ENCODE measurements at places on chromosomes 1 and 21.

DNA sequence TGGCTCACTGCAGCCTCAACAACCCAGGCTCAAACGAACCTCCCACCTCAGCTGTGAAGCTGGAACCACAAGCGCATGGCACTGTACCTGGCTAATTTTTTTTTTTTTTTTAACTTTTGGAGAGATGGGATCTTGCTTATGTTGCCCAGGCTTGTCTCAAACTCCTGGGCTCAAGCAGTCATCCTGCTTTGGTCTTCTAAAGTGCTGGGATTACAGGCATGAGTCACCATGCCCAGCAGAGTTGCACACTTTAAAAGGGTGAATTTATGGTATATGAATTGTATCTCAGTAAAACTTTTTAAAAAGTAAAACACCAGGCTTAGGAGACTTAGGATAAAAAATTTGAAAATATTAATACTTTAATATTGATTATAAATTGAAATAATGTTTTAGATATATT lies 99.1 kb downstream of the CLEC20A start:
- no peak for DNase-seq

- DNase-seq = no peak
These were observed 149.9 kb downstream of the CLIC6 start for GRCh38 chr21:34818662-34819158.

DNA sequence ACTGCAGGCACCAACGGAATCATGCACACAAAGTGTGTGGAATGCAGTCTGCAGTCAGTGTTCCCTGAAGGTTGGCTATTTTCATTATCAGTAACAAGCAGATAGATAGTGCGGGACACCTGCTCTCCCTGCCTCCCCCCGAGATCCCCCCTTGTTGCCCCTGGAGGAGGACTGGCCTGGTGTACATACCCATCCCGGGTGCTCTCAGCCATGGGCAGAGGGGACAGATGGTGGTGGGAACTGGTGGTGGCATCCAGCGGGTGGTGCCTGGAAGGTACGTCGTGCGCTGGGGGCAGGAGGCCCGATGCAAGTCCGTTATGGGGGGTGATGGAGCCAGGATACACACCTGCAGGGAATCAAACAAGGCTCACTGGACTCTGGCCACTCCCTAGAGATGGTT lies 55.2 kb downstream of the DMRTB1 start:
- no peak for DNase-seq

GRCh38 chr21:37866027-37866426 lies 50.2 kb downstream of the KCNJ6 start:
- DNase-seq = no peak

- DNase-seq = no peak
These were observed 275.4 kb upstream of the BEND5 start for GRCh38 chr1:49052102-49052501.

DNA sequence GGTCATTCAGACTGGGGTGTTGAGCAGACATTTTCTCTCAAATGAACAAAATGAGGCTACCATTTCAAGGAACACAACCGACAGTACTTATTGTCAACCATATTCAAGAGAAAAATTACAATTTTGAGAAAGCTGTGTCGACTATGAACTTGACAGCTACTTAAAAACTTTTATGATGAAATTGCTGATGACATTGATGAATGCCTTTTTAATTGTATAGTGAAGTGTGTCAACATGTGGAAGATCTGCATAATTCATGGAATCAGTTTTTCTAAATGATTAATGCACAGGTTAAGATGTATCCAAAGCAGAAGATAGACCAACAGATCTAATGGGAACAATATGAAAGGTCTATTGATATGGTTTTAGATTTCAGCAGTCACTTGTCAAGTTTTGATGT lies 34.6 kb upstream of the DARS2 start:
- DNase-seq = no peak

DNA sequence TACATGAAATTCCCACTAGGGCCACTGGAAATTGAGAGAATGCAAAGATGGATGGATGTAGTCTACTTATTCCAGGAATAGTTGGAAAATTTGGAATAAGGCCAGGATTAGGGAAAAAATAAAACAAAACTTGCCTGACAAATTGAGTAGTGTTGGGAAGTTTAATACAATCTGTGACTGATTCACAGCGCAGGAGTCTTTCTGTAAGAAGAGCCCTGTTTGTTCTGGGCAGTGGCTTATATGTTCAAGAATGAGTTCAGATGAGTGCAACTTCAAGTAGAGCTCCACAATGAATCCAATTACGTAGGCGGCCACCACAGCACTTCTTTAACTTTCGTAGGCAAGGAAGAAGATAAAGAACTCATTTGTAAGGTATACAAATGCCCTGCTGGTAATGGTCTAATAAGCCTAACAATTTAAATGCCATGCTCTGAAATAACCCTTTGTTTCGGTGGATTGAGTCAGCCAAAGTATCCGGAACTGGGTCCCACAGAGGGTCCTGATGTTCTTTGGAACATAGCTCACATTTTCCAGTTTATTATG lies 47.1 kb upstream of the KCNE1 start:
- DNase-seq = no peak

GRCh38 chr1:5938101-5938646 lies 54.1 kb downstream of the NPHP4 start:
- DNase-seq = no peak

GRCh38 chr21:40587736-40588346 lies 259.1 kb downstream of the DSCAM start:
- DNase-seq = no peak

- no peak for DNase-seq
These were observed 72.4 kb upstream of the TIAM1 start for GRCh38 chr21:31416465-31416864.

GRCh38 chr1:172453153-172453545 lies 9.3 kb upstream of the PIGC start:
- DNase-seq = no peak

DNA sequence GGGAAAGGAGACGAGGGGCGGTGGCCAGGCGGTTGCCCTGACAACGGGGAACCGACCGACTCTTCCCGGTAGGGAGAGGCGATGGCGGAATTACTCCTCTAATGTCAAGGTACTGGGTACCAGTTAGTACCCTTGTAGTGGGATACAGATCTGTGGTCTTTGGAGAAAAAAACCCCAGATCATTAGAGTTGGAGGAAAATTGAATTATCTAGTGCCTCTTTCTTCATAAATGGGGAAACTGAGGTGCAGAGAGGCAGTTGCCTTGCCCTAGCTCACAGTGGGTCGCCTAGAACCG lies 545 bp upstream of the PEF1 start:
- DNase-seq = no peak

DNA sequence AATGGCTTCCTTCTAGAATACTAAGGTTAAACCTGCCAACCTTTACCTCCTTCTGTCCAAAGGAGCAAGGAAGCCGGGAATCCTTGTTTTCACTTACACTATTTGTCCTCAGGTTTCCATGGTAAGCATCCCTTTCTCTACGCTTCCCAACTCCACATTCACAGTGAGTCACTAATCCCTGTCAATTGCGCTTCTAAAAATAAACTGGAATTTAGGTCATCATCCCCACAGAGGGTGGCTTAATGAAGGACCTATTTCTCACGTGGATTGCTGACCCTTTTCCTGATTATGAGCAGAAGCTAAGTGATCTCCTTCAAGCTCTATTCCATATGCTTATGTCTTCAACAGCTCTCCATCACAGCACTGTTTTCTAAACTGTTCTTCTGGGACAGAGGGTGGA lies 39.9 kb upstream of the ABCA4 start:
- DNase-seq = no peak

DNA sequence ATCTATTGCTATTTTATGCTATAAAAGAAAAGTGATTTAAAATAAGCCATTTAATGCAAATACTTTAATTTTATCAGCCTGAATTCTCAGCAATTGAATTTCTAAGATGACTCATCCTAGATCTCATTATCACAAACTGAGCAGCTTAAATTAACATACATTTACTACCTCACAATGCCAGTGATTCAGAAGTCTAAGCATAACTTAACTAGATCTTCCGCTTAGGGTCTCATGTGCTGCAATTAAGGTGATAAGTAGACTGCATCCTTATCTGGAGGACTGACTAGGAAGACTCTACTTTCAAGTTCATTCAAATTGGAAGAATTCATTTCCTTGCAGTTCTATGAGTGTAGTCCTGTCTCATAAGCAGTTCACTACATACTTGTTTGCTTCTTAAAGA lies 286.6 kb downstream of the COL11A1 start:
- peak; percentile 8 for DNase-seq

GRCh38 chr21:40846587-40847411 lies at the start of gene DSCAM:
DSCAM (minus strand) TSS chr21:40847158; CDS start chr21:40846661, 497 bp downstream.
- DNase-seq = no peak

DNA sequence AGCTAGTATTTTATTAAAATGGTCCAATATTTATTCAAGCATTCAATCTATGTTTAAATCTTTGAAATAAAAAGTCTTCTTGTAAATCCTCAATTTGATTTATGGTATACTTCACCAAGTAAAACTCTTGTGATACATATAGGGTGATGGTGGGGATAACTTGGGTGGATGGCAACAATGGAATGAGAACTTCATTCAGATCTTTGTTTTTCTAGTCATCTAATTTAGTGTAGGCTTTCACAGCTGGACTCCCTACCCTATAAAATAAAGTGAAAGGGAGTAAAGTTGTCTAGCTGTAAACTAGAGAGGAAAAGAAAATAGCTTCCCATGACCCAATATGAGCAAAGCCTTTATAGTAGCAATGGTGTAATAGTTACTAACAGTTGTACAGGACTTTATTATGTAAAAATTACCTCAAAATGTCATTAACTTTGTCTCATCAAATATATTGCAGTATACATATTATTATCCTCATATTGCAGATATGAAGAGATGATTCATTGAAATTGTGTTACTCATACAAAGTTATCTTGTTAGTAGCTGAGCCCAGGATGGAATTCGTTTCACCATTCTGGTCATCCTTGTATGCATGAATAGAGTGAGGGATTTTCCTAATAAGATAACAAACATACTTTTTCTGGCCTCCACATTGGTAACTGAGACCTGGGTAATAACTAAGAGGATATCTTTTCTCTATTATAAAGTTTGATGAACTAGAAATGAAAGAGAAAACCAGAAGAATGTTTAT lies 1377.7 kb upstream of the ADGRL4 start:
- DNase-seq = no peak

DNA sequence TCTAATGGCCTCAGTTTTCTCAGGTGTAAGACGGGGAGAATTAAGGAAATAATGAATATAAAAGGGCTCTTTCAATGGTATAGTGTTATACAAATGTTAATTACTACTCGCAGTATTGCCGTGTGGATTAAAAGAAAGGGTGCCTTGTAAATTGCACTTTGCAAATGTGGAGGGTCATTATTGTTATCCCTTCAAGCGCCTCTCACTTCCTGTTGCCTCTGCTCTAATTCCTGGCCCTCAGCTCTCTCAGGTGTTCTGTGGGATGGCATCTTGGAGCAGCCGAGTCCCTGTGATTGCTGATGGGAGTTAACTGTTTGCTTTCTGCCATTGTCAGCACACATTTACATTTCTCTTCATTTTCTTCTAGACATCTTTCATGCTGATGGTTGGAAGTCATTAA lies 7.1 kb upstream of the S100A11 start:
- DNase-seq = no peak

DNA sequence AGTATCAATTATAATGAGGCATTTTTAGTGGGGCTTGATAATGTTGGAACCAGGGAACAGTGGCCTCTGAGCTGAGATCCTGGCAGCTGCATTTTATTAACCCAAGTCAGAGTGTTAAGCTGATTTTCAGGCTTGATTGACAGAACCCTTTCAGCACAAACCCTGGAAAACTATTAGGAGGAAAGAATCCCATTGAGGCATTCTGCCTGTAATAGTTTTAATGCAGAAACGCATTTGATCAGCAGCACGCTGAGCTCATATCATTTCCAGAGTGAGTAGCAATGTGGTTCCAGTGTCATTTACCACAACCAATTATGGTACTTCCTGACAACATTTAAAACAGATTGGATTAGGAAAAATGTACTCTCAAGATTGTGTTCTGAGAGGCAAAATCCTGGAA lies 78.3 kb upstream of the BARHL2 start:
- DNase-seq = no peak

DNA sequence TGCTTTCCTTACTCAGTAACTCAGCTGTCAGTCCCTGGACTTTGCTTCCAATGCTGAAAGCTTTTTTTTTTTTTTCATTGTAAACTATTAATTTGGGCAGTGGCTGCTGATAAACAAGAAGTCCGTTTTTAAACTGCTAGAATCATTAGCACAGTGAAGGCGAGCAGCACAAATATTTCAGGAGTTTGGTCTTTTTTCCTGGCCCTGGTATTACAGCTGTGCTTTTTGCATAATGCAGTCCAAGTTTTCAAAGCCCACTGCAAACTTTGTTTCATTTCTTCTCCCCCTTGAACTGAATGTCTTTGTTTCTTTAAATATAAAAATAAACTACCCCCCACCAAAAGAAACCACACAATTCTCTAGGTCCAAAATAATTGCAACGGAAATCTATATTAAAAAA lies 6.6 kb downstream of the GLIS1 start:
- DNase-seq = no peak

- DNase-seq = no peak
These were observed 289.7 kb downstream of the TM2D1 start for GRCh38 chr1:61435226-61435625.

GRCh38 chr1:86156566-86157455 lies at the start of gene COL24A1:
COL24A1 (minus strand) TSS chr1:86156772; CDS start chr1:86156396, 376 bp downstream.
- DNase-seq = no peak

DNA sequence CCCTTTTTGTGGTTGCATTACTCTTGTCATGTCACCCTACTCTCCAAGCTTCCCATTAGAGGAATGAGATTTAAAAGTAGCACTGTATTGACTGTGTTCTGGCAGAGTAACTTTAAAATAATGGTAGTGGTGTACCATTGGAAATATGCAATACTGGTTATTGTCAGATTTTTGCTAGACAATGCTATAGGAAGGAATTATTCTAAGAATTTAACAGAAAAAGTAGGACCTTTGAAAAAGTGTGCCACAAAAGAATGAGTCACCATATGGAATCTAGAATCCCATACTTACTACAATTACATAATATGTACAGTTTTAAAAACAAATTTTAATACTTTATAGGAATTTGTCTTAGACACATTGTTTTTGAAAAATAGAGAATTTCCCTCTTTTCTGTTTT lies 13.8 kb downstream of the MIER1 start:
- DNase-seq = no peak

- DNase-seq = no peak
These were observed 136.5 kb upstream of the ETS2 start for GRCh38 chr21:38669186-38669585.

DNA sequence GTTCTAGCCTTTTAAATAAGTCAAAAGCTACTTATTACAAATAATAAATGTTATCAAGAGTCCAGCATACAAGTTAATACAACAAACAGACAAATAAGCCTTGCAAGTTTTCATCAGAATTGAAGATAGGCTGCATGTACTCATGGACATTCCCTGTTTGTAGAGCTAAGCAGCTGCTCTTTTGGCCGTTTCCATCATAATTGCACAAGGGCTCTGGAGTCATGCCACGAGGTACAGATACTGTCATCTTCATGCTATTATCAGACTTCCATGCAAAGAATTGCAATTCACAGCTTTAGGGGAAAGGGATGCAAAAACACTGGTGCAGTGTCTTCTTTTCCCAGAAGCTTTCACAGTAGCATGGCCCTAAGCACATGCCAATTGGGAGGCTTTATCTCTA lies 52.8 kb upstream of the TBX15 start:
- DNase-seq = no peak

GRCh38 chr1:202982715-202983430 lies 15.8 kb upstream of the CYB5R1 start:
- DNase-seq = no peak

- DNase-seq = no peak
These were observed 177.4 kb downstream of the LBR start for GRCh38 chr1:225250432-225250831.
